ENCODE measurements at places on chromosomes 2 and 18. TPM values are rescaled to one million over a fixed set of nuclear protein-coding genes. Genes with fewer than 3 reads are reported as not detected.

CUL3 gene
- 52.9 TPM for total RNA-seq

ZSWIM2 gene
- total RNA-seq: under 0.01 TPM

NT5C1B gene
- not detected for total RNA-seq

SMAD7 gene
- total RNA-seq: 40.1 TPM

IER3IP1 gene
- total RNA-seq: 28.2 TPM

TDRD15 gene
- not detected for total RNA-seq

GCG gene
- total RNA-seq: not detected

ASAP2 gene
- 59.2 TPM for total RNA-seq

COLEC11 gene
- 1.2 TPM for total RNA-seq

GRHL1 gene
- 0.28 TPM for total RNA-seq

G6PC2 gene
- not detected for total RNA-seq

GDF7 gene
- total RNA-seq: 0.28 TPM

LYPD6 gene
- total RNA-seq: under 0.01 TPM

CASP10 gene
- 8.2 TPM for total RNA-seq

CD28 gene
- not detected for total RNA-seq

CNTNAP5 gene
- total RNA-seq: under 0.01 TPM

MAP2 gene
- total RNA-seq: 5.2 TPM

FTCDNL1 gene
- 2.1 TPM for total RNA-seq

COPS9 gene
- 65.4 TPM for total RNA-seq

SELENOI gene
- 32.2 TPM for total RNA-seq

ABCG8 gene
- total RNA-seq: not detected

SP100 gene
- 140 TPM for total RNA-seq

POTEJ gene
- not detected for total RNA-seq

CXCR1 gene
- total RNA-seq: not detected

CFAP65 gene
- not detected for total RNA-seq

HS1BP3 gene
- 12.8 TPM for total RNA-seq

VWC2L gene
- total RNA-seq: not detected

ZBTB14 gene
- total RNA-seq: 12.7 TPM

POTEI gene
- under 0.01 TPM for total RNA-seq

DYNAP gene
- not detected for total RNA-seq

SPEG gene
- total RNA-seq: 7.9 TPM

UGT1A6 gene
- total RNA-seq: 1.4 TPM

GAL3ST2 gene
- total RNA-seq: 0.85 TPM

NTSR2 gene
- total RNA-seq: not detected

PROKR1 gene
- not detected for total RNA-seq

PDE11A gene
- total RNA-seq: under 0.01 TPM

FZD7 gene
- total RNA-seq: 10.7 TPM

NPHP1 gene
- total RNA-seq: 5.6 TPM

EML6 gene
- 0.58 TPM for total RNA-seq

SLC9A2 gene
- not detected for total RNA-seq

CHST9 gene
- under 0.01 TPM for total RNA-seq

SH3RF3 gene
- total RNA-seq: 2.9 TPM

SERPINB12 gene
- total RNA-seq: not detected

IDH1 gene
- total RNA-seq: 107 TPM

CPO gene
- total RNA-seq: under 0.01 TPM

MYOM1 gene
- 0.38 TPM for total RNA-seq

UGT1A3 gene
- total RNA-seq: not detected

ABCG5 gene
- total RNA-seq: not detected

DHRS9 gene
- total RNA-seq: 0.19 TPM

ASB18 gene
- total RNA-seq: not detected

Data from regular cardiac myocyte (primary cell).